Cerebellum (tissue), 4 donors: ENCODE measurements at places on chromosomes 5 and 9. TPM values are rescaled to one million over a fixed set of nuclear protein-coding genes. Genes with fewer than 3 reads are reported as not detected.
A peak's percentile ranks its signal among the peaks of the same experiment; 100 is the strongest.

GRCh38 chr9:129626625-129627284, 792 bp downstream of the NTMT1 start:
- no peak for DNase-seq

DNA sequence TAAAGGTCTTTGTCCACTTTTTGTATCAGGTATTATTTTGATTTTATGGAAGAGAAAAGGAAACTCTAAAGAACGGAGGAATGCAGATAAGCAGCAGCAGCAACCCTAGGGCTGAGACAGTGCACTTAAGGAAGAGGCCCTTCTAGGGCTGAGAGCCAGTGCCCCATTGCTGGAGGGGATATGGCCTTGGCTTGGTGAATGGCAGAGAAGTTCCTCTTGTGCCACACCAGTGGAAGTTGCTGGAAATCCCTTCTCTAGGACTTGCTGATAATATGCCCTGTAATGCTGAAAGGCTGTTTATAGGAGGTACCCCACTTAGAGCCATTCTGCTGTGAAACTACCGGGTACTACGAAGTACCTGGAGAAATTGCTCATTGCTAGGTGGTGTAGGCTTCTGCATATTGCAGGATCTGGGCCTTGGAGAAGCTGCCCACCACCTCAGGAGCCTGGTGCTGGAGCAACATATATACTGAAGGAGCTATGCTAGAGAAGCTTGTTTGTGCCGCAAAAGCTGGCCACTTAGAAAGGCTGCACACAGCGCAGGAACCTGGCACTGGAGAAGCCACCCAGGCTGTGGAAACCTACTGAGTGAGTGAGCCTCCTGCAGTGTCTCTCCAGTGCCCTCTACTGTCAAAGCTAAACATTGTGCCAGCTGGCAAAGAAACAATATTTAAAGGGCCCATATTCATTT, 9.6 kb upstream of the UBTD2 start:
- DNase-seq = peak; percentile 81

DNA sequence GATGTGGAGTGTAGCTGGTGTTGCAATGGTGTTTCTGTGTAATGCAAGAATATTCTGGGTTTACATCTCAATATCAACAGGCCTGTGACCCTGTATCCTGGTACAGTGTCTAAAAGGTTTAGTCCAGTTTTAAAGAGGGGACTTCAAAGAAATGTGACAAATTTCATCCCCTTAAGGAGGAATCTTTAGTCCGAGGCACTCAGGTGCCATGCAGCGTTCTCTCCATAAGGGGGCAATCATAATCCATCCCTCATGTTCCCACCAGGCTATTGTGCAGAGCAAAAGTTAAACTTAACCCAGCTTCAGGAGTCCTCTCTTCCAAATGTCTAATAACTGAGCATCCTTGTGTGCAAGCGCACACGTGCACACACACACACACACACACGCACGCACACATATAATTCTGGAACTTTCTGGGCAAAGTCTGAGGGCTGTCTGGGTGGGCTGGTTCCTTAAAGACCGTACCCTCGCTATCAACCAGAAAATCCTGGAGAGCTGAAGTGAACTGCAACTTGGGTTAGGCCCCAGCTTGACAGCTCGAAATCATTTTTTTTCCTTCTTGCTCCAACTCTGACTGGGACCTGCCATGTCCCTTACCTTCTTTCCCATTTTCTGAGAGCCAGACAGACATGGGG, 46.0 kb downstream of the CRB2 start:
- DNase-seq = peak; percentile 55

The GABBR2 gene
- total RNA-seq = 45.3 TPM

The NUTM2F gene
- total RNA-seq = not detected
